ENCODE measurements at places on chromosomes 13 and 19. TPM values are rescaled to one million over a fixed set of nuclear protein-coding genes. Genes with fewer than 3 reads are reported as not detected.

GRCh38 chr19:15404097-15404779, 14.6 kb downstream of the AKAP8L start:
- DNase-seq: no peak

Gene ZNF699
- 5.6 TPM for total RNA-seq

GRCh38 chr19:18865973-18866799, 29.8 kb downstream of the CERS1 start:
- peak; percentile 52 for DNase-seq

DNA sequence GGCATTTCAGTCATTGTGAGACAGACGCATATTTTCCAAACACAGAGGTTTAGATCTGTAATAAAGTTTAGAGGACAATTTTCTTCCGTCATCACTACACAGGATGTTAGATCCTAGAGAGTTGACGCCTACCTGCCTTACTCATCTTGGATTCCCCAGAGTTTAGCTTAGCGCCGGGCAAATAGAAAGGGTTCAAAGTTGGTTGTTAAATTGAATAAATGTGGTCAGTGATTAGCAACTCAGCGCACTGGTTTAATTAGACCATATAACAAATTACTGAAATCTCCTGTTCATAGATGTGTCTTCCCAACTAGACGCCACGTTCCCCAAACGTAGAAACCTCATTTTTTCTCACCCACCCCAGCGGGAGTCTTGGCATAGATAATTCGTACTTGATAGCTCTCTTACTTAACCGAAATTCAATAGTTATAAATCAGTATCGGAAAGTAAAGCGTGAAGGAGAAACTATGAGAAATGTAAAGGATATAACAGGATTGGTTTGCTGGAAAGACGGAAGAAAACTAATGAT, 726 bp upstream of the UFM1 start:
- peak; percentile 6 for DNase-seq

DNA sequence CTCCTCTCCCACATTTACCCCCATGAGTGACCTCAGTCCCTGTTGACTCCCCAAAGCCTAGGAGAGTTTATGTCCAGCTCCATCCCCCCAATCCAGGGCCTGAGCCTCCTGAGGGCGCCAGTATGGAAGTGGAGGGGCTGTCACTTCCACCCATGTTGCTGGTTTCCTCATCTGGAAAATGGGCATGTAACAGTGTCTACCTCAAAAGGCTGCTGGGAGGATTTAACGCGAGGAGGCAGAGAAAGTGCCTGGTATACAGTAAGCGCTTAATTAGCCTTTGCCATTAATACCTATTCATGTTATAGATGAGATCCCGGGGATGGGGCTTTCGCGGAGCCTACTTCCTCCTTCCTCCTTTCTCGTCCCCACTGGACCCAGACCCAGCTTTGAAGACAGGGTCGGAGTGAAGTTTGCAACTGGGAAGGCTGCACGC, 476 bp downstream of the TYK2 start:
- no peak for DNase-seq
